ENCODE measurements at places on chromosomes 12 and 14.

- no peak for DNase-seq
Observed at GRCh38 chr12:42996869-42997431, 407.4 kb upstream of the PRICKLE1 start.

DNA sequence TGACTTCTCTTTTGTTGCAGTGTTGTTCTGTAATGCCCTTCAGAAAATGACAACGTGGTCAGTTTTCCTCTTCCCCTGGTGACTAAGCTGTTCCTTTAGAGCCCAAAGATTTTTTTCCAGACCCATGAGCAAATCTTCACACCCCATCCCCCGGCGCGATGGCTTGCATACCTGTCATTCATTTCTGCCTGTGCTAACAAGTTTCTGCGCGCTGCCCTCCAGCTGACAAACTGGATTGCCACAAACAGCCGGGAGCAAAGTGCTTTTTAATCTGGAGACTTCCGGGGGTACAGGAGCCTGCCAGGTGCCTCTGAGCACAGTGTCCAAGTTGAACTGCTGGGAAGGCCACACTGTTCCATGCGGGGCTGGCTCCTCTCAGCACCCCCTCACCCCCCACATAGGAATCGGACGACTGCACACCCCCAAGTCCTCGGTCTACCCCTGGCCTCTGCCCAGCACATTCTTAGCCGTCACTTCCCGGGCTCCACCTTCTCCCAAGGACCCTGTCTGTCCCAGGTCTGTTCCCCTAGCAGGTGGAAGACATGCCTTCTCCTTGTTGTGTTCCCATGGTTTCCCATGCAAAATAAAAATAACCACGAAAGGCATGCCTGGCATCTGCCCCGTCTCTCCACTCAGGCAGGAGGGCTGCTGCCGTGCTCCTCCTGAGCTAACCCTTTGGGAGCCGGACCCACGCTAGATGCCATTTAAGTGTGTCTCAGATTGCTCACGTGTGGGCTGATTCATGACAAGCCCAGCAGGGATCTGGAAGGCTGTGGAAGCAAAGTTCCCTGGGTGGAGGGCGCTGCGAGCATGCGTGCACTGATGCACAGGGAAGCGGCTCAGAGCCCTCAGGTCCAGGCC, 14.1 kb downstream of the RILPL1 start:
- DNase-seq, result peak; percentile 87

- DNase-seq, result no peak
Observed at GRCh38 chr12:123937707-123938591, 34.7 kb downstream of the CCDC92 start.

DNA sequence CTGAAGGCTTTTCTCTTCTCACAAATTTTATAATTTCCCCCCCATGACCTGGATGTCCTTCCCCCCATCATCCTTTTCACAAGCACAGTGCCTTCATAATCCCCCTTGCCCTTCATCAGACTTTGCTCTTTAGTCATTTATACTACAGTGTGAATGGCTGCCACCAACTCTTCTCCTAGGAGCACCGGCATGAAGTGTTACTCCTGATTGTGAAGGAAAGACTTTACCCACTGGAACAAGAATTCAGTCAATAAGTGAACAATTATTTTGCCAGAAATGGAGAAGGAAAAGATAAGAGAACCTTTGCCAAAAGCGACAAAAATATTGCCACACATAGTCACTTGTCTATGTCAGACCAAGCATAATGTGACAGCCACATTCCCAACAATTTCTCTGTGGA, 5.0 kb downstream of the SERPINA9 start:
- DNase-seq, result no peak

DNA sequence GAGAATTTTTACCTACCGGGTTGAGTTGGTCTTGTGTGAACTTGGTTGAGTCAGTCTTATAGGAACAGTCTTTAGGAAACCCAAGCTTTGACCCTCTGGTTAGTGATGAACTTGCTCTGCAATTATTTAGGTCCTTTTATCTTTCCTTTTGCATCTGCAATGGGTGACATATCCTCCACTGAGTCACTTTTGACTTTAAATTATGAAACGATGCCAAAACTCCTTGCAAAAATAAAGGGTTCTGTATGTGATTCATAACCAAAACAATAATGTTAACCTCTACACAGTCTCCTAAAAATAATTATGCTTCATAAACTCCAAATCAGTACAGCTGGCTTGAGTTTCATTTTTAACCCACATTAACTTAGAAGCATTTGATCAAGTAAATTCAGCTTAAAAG, 979.4 kb downstream of the GALC start:
- DNase-seq, result no peak

GRCh38 chr12:130970165-130970907, 16.6 kb downstream of the ADGRD1 start:
- DNase-seq, result no peak

DNA sequence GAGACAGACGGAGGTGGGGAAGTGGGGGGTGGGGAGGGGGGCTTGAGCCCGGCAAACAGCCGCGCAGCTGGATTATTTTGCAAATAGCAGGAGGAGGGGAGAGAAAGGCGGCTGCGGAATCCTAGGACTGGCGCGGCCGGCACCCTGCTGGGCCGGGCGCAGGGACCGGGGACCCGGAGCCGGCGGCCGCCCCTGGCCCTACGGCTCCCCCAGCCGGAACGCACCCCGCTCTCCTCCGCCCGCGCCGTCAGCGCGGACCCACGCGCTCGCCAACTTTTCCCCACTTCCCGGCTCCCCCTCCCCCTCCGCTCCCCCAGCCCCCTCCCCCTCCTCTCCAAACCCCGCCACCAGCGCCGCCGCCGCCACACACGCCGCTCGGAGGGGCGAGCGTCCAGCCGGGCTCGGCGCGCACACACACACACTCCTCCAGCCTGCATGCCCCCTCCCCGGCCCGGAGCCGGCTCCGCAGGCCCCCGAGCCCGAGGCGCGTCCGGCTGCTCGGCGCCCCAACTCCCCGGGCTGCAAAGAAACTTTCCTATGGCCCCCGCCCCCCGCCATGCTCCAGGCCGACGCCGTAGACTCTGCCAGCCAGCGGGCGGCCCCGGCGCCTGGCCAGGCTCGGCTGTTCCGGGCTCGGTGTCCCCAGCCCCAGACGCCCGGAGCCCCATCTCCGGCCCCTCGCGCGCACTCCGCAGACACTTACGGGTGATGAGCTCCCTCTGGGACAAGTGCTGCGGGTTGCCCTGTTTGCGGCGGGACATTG, 1.4 kb downstream of the BCL11B start:
- no peak for DNase-seq

GRCh38 chr12:12689647-12690300, 6.2 kb downstream of the GPR19 start:
- DNase-seq, result peak; percentile 33

DNA sequence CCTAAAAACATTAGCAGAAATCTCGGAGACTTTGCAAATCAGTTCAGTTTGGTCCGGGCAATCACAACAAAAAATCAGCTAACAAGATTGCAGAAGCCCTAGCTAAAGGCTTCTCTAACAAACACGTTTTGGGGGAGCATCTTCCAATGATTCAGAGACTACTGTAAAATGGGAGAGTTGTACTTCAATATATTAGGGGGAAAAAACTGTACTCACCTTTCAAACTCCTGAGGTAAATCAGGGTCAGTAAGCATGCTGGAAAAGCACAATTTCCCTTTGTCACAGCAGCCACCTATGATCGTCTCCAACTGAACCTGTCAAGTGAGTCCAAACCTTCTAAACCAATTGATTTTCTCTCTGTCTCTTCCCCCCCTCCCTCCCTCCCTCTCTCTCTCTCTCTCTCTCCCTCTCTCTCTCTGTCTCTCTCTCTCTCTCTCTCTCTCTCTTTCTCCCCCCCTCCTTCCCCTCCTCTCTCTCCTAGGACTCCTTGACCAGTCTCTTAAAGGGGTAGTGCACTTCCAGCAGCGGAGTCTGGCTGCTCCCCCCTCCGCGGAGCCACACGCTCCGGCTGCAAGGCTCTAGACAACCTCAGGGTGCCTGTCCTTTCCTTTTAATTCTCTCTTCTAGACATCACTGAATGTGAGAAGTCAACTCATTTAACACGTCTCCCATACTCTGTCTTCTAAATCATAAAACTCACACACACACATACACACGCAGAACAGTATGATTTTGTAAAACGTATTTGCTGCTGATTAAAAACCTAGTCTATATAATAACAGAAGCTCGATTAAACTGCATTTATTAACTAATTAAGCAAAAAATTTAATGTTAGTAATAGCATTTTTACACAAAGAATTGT, at the start of gene SOX5:
TSS of gene SOX5 (minus strand) at position 323 of the 862 bp plus-strand sequence. CDS start at position 254, 69 bp downstream.
- DNase-seq, result peak; percentile 66

DNA sequence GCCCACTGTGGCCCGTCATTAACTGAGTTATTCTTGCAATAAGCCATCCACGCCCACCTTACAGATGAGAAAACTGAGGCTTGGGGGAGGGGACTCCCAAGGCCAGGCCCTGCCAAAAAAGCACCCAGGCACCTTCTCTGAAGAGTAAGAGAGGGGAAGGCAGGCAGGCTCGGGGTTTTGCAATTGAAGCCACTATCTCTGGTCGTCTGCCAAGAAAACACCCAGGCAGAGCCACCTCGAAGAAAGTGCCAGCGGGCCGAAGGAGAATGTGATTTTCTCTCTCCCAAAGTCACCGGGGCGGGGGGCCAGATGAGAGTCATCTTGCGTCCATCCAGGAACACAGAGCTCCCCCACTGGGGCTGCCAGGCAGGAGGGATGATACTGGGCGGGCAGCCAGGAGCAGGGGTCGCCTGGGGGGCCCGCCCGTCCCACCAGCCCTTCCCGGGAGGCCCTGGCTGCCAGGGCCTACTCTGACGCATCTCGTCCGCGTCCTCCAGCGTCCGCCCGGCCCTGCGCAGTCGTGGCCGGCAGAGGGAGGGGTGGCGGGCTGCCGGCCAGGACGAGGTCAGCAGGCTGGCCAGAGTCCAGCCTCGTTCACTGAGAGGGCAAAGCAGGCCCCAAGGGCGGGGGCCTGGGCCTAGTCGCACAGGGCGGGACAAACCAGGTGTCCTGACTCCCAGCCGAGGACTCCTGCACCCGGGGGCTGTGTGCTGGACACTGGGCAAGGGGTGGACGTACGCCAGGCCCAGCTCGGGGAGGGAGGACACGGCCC, 74.3 kb downstream of the RFLNA start:
- peak; percentile 98 for DNase-seq

DNA sequence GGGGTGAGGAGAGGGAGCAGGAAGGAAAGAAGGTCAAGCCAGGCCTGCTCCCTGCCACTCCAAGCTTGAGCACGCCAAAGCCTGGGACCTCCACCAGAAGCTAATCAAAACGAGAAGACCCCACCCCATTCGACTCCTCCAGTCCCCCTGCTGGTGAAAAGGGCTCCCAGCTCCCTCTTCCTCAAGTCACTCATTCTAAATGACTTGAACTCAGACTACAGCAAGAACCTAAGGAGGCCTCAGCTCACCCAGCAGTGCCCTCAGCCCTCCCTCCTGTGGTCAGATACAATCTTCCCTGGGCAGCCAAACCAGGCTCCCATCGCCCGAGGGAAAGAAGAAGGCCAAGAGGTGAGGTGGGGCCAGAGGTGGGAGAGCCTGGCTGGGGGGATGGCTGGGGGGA, 17.4 kb downstream of the HDAC7 start:
- DNase-seq, result peak; percentile 56

DNA sequence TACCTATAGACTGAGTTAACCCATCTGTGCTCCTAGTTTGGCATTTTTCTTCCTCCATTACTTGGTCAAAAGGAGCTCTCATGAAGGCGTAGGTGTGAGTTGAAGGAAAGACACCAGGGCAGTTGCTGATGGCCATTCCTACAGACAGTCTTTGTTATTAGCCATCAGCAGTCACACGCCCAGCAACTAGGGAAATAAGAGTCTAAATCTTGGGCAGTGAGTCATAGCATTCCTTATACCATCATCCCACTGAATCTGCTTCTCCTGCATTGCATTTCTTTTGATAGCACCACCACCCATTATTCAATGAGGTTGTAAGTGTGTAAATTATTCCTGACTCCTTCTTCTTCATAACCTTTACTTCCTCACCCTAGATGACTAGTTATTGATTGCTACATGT, 150.9 kb upstream of the IGF1 start:
- peak; percentile 78 for DNase-seq

DNA sequence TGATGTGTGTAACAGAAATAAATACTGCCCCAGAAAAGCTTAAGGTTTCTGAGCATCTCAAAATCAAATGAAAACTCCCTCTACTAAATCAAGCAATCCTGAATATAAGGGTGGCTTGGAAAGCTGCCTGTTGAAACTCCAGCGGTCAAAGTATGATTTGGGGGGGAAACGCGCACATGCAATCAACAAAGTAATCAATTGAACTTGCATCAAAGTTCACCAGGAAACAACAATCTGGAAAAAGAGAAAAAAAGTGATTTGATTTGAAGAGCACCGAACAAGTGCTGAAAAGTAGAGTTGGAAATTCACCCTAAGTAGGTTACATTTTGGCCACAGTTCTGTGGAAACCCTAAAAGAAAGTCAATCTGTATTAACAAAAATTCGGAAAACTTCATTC, 700 bp downstream of the CNIH1 start:
- no peak for DNase-seq

- no peak for DNase-seq
Observed at GRCh38 chr14:51576117-51576430, 75.6 kb upstream of the FRMD6 start.

DNA sequence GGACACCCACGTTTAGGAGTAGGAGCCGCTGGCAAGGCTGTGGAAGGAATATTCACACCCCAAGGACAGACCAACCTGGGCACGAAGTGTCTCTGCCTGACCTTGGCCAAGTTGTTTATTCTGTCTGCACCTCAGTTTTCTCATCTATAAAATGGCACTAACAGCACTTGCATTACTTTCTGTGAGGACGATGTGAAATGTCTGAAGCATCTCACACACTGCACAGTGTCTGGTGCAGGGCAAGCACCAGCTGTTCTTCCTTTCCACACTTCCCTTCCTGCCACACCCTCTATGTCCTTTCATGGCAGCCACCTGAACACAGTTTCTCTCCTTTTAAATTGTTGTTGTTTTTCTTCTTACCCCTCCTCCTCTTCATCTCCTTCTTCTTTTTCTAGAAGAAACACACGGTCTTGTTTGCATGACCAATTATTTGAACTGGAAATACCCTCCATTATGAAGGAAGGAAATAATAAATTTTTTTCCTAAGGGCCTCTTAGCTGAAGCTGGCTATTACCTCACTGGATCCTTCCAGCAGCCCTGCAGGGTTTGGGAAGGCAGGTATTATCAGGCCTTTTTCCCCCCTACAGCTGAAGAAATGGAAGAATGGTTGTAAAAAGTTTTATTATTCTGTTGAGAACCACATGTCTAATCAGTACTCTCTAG, 42.9 kb upstream of the ATP23 start:
- DNase-seq, result no peak

DNA sequence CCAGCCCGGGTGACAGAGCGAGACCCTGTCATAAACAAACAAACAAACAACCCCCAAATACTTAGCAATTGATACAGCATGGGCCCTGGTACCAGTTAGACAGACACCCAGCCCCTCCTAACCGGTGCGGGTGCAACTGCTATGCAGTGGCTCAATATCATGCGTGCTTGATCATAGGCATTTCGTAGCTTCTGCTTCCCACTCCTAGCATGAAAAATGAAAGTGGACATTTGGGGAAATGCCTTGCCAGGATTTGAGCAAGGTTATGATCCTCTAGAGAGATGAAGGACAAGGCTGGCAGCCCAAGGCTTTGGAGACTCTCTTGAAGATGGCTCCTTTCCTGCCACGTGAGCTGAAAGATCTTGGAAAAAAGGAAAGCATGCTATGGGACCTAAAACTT, 13.7 kb downstream of the FGF6 start:
- no peak for DNase-seq

- no peak for DNase-seq
Observed at GRCh38 chr12:110872100-110872499, 25.3 kb downstream of the CCDC63 start.

All from M059J (cell line).